Skeletal muscle cell (primary cell): ENCODE measurements at places on chromosomes 12 and 14.

DNA sequence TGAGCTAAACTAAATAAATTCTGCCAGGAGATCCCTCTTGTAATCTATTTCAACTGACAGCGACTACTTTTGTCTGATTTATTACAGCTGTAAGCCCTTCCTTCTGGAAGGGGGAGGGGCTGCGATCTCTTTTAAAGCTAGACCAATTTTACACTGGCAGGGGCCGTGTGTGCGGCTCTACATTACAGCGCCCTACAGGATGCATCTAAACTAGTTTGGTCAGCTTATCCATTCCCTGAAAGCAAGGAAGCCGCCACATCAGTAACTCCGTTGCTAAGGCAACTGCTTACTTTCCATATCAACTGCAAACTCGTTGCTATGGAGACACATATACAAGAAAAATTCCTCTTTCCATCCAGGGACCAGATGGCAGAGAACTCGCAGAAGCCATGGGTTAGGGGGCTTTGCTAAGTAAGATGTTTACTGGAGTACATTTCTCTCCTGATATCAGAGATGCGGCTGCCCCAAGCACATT, 17.4 kb downstream of the FOXN3 start:
- peak; percentile 49 for DNase-seq

GRCh38 chr14:106826833-106827369, 1300.5 kb downstream of the TMEM121 start:
- DNase-seq, result no peak

- DNase-seq, result no peak
These were observed 35.1 kb downstream of the ARL1 start for GRCh38 chr12:101372431-101372830.

GRCh38 chr14:93954900-93955849, 21.2 kb downstream of the ASB2 start:
- DNase-seq, result no peak

GRCh38 chr14:69536971-69537370, 37.7 kb downstream of the CCDC177 start:
- no peak for DNase-seq

DNA sequence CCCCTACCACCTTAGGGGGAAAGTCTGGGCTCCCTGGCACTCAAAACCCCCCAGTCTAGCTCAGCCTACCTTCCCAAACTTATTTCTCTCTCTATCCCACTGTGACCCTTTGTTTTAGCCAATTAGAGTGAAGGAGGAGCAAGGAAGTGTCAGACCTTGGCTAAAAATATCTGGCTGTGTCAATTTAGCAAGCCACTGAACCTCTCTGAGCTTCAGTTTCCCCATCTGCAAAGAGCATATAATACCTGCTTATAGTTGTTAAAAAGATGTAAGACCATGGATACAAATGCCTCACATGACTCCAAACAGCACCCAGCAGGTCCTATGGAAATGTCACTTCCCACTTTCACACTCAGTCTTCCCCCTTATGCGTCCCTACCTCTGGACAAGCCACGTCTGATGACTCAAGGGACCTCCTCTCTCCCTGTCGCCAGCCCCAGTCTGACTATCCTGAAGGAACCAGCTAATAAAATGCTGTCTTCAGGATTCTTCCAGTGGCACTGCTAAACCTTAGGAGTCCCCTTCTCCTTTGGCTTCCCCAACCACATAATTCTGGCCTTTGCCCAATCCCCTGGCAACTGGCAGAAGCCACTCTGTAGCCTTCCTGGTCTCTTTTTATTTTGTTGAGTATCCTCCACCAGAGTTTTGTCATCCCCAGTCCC, 19.3 kb downstream of the FOXN3 start:
- no peak for DNase-seq

- DNase-seq, result no peak
These were observed 61.3 kb upstream of the RESF1 start for GRCh38 chr12:31897781-31898503.

GRCh38 chr14:75144944-75145343, 18.1 kb upstream of the NEK9 start:
- DNase-seq, result no peak

DNA sequence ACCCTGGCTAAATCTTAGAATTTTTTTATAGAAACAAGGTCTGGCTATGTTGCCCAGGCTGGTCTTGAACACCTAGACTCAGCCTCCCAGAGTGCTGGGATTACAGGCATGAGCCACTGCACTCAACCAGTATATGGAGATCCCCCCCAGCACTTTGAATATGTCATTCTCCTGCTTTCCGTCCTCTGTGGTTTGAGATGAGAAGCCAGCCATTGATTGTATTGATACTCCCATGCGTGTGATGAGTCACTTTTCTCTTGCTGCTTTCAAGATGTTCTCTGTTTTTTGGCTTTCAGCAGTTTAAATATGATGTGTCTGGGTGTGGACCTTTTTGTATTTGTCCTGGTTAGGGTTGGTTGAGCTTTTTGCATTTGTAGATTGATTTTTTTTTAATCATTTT, 75.2 kb upstream of the DNM1L start:
- DNase-seq, result peak; percentile 21

GRCh38 chr12:4356041-4356327, 23.5 kb downstream of the FGF23 start:
- DNase-seq, result no peak

DNA sequence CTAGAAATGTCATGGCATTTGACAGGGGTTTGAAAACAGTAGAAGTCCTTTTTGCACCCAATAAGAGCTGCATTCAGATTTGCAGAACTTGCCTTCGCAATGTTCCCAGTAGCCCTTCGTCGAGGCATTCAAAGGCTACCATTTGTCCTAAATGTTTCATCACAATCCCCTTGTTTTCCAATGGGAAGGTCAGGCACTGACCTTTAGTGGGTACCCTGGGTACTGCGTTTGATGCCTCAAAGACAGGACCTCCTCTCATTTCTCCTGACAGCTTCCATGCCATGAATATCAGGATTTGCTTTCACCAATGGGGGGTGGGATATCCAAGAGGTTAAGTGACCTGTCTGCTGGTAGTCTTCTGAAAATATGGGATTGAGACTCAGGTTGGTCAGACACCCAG, 1063.1 kb downstream of the BCL11B start:
- no peak for DNase-seq

GRCh38 chr12:19248929-19249602, 119.5 kb downstream of the PLEKHA5 start:
- peak; percentile 41 for DNase-seq

DNA sequence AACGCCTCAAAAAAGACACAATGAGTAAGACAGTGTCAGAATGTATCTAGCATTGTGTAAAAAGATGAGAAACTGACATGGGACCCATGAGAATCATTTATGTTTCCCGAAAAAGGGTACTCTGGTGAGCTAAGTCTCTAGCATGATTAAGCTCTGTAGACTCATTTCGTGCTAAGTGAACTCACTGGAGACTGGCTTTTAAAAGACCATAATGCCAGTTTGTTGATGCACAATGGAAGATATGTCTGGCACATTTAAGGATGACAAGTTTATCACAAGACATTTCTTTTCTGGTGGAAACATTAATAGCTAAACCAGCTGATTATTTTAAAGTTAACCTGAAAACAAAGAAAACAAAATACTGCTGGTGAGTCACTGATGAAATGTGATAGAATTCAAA, 233.5 kb downstream of the SLC2A13 start:
- no peak for DNase-seq

- no peak for DNase-seq
These were observed 73.2 kb downstream of the PLEKHG3 start for GRCh38 chr14:64777461-64777860.

- no peak for DNase-seq
These were observed 91.8 kb upstream of the KCNA1 start for GRCh38 chr12:4817880-4818279.

DNA sequence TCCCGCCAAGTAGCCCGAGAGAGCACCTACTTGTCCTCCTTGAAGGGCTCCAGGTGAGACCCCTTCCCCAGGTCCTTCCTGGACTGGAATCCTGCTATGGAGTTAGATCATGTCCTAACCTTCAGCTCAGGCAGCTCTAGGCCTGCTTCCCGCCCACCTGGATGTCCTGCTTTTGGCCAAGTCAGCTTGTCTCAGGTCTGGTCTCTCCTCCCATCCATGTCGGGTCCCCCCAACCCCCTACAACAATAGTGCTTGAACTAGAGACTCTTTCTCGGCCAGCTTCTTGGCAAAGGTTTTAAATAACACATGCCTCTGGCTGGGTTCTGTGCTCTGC, 3.6 kb downstream of the NAB2 start:
- no peak for DNase-seq

GRCh38 chr14:72844524-72844923, 49.4 kb downstream of the DPF3 start:
- no peak for DNase-seq

GRCh38 chr12:131091413-131091975, 137.8 kb downstream of the ADGRD1 start:
- no peak for DNase-seq
